ENCODE measurements at places on chromosomes 6 and 20. TPM values are rescaled to one million over a fixed set of nuclear protein-coding genes. Genes with fewer than 3 reads are reported as not detected.

GRCh38 chr6:149314325-149314905 lies 3.1 kb upstream of the TAB2 start:
- DNase-seq, result no peak

GRCh38 chr20:48453477-48454093 lies 374.2 kb downstream of the PREX1 start:
- DNase-seq, result no peak

DNA sequence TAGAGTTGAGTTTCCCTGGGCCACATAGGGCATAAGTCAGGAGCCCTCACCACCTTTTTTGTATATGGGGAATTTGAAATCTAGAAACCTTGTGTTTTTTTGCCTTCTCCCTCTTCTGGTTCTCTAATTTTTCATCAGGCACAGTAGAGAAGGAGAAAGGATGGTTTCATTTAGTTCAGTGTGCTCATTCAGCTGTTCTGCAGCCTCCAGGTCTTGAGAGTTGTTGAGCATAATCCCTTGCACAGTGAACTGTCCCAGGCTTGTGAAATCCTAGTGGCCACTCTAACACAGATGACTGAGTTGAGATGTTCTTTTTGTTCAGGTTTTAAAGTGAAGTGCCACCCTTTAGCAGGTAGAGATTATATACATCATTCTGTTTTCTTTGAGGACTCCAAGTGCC lies 183.5 kb downstream of the CDKAL1 start:
- no peak for DNase-seq

CCHCR1 gene
- 16.0 TPM for polyA plus RNA-seq

EDN3 gene
- 0.24 TPM for polyA plus RNA-seq

DDX43 gene
- 1.3 TPM for polyA plus RNA-seq
